Lower leg skin (tissue), 4 donors: ENCODE measurements at places on chromosomes 5 and 9.

- no peak for DNase-seq
These were observed 243.3 kb upstream of the ANKRD55 start for GRCh38 chr5:56476487-56476856.

DNA sequence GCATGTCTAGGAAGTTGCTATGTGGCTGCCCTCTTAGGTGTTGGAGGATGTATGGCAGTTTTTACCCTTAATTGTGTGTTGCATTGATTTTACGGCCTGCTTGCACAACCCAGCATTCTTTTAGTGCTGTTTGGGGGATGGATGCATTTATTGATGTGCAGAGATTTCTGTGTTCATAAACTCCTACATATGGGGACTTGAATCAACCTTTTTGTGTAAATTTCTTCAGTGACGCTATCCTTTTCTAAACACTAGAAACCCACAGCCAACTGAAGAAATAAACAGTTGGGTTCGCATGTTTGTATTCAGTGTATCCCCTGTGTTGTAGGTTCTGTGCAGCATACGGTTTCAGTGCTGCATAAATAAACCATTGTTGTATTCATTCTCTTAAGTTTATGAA lies 263.7 kb downstream of the RASEF start:
- DNase-seq: no peak

- DNase-seq: no peak
These were observed 332.3 kb downstream of the TRPM3 start for GRCh38 chr9:70789086-70789485.

DNA sequence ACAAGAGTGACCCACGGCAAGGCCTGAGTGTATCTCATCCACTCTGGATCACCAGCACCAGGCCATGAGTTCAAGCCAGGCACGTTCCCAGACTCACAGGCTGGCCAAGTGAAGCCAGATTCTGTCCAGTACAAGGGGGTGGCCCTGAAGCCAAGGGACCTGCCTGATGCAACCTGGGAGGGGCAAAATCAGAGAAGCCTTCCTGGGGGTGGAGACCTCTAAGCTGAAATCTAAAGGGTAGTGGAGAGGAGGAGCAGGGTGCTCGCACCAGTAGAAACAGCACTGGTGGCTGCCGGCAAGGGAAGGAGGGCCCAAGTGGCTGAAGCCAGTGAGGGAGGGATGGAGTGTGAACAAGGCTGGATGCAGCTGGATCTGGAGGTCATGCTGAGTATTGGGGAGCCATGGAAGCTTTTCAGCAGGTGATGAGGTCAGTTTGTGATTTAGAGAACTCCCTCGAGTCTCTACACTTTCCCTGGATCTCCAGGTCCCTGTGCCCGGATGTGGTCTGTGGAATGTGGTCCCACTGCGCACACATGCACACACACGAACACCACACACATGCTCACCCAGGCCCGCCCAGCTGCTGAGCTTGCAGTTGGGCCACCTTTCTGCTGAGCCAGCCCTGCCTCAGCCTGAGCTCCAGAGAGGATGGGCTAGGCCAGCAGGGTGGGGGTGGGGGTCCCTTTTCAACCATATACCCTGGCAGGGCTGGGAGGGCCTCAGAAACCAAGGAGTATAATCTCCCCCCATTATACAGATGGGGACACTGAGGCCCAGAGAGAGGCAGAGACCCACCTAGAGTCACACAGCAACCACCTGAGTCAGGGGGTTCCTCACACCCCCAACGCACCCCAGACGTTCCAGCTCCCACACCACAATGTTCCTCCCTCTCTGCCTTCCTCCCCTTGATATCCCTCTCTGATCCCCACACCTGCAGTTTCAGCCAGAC lies 1.6 kb downstream of the PIP5KL1 start:
- no peak for DNase-seq
